ENCODE measurements at places on chromosomes 2 and 18. TPM values are rescaled to one million over a fixed set of nuclear protein-coding genes. Genes with fewer than 3 reads are reported as not detected.

STARD6 gene
- total RNA-seq = not detected

COL3A1 gene
- total RNA-seq = 458 TPM

NFU1 gene
- total RNA-seq = 46.6 TPM

KATNAL2 gene
- total RNA-seq = 3.0 TPM

POTEJ gene
- total RNA-seq = not detected

ELOA2 gene
- not detected for total RNA-seq

MC2R gene
- total RNA-seq = not detected

PIEZO2 gene
- total RNA-seq = 5.3 TPM

NLRC4 gene
- total RNA-seq = not detected

NRP2 gene
- 76.7 TPM for total RNA-seq

DNA sequence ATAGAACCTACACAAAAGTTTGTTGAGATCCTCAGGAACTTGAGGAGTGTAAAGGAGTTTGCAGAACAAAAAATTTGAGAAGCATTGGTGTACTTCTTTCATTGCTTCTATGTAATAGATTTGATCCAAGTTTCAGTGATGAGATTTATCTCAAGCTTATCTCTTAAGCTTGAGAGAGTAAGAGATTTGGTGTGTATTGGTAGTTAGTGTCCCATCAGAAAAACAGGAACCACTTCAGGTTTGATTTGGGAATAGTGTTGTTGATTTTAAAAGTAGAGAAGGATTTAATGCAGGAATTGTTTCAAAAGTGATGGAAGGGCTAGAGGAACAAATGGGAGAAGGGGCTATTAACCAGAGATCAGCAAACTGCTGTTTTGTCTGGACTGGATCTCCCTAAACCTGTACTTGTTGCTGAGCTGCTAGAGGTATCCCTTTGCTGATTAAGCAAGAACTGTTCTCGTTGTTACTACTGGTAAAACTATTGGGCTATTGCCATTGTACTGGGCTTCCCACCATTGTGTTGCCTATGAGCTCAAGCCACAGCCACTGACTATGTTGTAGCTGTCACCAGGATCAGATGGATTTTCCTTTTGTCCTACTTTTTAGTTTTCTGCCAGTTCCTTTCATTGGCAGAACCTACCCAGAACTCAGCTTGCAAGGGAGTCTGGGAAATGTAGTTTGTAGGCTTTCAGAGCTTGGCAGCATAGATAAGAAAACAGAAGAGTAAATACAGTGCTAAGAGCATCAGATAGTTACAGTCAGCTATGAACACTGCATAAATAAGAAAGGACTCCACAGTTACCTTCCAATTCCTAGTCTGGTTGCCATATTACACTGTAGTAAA, 39.3 kb downstream of the RAB10 start:
- DNase-seq = no peak

DNA sequence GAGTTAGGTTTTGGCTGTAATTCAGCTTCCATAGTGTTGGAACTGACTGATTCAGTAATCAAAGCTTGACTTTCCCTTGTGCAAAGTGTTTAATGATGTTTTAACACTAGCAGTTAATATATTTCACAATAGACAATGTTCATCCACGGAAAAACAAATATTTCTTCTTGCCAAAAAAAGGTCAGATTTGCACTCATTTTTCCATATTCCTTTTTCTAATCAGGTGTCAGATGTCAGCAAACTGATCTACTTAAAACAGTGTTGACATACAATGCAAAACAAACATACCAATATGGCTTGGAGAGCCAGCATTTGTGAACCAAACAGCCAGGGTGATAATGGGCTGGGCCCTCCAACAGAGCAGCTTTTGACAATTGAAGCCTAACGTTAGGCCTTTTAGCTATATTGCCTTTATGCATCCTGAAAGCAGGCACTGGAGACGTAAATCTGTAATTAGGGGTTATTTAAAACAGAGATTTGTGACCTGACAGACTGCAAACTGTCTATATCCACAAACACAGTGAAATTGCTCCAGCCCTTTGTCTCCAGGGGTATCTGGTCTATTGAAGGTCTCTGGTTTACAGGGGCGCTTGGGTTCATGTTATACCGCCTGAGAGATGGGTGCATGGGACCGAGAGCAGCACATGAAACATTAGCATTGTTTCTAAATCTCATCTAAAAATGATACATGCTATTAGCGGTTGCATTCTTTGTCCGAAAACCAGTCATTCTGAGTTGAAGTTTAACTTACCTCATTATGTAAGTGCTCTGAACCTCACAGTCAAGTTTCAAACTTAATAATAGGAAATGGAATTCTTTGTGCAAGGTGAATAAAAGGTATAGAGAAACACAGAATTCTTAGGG, 7.1 kb upstream of the CDCA7 start:
- DNase-seq = no peak

- DNase-seq = no peak
These were observed 32.0 kb upstream of the TFCP2L1 start for GRCh38 chr2:121316986-121317385.

- no peak for DNase-seq
These were observed 24.8 kb downstream of the GIGYF2 start for GRCh38 chr2:232721882-232722281.

DNA sequence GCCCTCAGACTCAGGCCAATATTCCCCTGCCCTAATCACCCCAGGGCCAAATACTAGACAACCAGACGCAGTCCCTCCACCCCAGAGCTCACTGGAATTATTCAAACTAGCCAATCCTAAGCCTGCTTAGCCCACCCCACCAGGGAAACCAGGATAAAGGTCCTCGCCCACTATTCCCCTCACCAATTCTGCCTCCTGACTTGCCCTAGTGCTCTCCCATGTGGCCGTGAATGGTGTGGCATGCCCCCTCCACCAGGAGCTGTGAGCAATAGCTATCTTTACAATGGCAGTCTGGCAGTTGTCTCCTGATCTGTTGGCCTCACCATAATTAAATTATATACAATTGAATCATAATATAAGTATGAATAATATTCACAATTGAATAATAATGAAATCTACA, 42.3 kb downstream of the FAM124B start:
- no peak for DNase-seq

- peak; percentile 99 for DNase-seq
These were observed 62.0 kb upstream of the SLC35F5 start for GRCh38 chr2:113818382-113818951.

DNA sequence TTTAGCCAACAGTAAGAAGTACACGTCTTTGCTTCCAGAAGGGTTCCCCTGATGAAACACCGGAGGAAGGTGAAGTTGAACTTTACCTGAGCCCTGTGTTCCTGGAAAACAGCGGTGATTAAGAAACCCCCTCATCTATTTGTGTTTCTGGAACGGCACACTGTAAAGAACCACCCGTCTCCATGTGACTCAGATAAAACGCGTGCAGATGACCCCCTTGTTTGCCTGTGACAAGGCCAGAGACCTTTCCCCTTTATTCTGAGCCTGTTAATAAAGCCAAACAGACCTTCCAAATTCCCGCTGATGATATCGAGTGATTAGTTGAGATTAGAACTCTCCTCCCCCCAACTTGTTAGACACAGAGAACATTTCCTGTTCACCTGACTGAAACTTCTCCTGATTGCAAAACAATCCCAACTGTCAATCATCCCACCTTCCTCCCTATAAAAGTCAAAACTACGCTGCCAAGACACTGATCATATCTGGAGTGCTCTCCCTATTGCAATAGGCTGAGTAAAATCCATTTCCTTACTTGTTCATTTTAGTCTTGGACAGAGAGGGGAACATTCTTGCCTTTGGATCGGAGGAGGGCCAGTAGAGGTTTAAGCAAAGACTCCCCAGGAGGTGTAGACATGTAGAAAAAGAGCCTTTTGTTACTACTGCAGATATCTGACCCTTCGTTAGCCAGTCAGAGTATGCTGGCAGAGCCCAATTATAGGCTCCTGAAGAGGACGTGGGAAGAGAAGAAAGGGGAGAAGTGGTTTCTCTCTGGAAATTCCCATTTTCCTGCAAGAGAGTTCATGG, 914 bp upstream of the IWS1 start:
- no peak for DNase-seq

GRCh38 chr2:120972286-120972685, 236.6 kb downstream of the GLI2 start:
- no peak for DNase-seq

DNA sequence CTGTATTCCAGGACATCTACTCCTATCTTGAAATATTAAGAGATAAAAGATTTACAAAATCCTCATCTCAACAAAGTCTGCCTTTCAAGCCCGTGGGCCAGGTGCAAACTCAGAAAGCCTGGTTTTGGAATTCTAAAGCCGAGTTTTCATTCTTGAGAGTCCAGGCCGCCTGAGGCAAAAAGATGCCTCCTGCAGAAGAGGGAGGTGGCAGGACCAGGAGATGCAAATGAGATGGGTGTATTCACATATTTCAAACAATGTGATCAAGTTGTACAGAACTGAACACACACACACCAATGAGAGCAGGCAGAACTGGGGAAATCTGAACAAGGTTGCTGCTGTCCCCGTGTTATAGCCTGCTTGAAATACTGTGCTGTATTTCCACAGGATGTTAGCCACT, 7.7 kb upstream of the HS6ST1 start:
- DNase-seq = no peak

DNA sequence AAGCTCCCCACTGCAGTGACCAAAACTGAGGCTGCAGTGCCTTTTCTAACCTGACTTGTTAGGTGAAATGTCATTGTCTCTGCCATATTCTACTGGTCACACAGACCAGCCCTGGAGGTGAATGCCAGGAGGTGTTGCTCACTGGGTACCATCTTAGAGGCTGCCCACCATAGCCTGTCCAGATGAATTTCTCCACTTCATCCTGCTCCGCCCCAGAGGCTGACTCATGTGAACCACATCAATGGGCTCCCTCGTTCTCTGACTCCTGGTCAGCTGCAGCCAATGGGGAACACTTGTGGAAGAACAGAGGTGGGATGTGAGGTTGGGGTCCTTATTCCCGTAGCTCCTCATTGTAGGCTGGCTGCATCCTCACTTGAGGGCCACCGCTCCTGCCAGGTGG, 3.4 kb upstream of the NARS1 start:
- peak; percentile 46 for DNase-seq
